ENCODE measurements at places on chromosomes 2 and 18. TPM values are rescaled to one million over a fixed set of nuclear protein-coding genes. Genes with fewer than 3 reads are reported as not detected.

DNA sequence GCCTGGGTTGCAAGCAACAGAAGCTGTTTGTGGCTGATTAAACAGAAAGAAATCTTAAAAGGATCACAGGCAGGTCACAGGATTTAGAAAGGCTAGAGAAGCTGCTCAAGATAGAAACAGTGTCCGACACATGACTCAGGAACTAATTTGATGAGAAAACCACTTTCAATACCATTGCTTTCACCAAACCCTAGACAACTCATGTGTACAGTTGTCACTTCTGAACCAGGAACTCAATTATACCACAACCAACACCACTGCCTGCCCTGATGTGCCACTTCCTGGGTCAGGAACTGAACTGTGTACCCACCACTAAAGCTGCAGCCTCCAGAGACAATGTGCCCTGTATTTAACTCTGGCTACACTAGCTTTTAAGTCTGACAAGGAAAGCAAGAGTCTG lies 56.0 kb downstream of the TMEM247 start:
- DNase-seq = no peak

Gene ZSWIM2
- not detected for polyA plus RNA-seq

Gene ANKRD29
- polyA plus RNA-seq = 0.70 TPM

Gene PPP1R7
- 80.2 TPM for polyA plus RNA-seq

- no peak for DNase-seq
Observed at GRCh38 chr2:16832910-16833309, 167.3 kb upstream of the CYRIA start.

- no peak for DNase-seq
Observed at GRCh38 chr2:241168366-241168765, 18.1 kb downstream of the PPP1R7 start.

Gene LRP2
- 211 TPM for polyA plus RNA-seq

- DNase-seq = no peak
Observed at GRCh38 chr2:20382965-20383810, 32.5 kb upstream of the PUM2 start.

Gene TFCP2L1
- 53.4 TPM for polyA plus RNA-seq

DNA sequence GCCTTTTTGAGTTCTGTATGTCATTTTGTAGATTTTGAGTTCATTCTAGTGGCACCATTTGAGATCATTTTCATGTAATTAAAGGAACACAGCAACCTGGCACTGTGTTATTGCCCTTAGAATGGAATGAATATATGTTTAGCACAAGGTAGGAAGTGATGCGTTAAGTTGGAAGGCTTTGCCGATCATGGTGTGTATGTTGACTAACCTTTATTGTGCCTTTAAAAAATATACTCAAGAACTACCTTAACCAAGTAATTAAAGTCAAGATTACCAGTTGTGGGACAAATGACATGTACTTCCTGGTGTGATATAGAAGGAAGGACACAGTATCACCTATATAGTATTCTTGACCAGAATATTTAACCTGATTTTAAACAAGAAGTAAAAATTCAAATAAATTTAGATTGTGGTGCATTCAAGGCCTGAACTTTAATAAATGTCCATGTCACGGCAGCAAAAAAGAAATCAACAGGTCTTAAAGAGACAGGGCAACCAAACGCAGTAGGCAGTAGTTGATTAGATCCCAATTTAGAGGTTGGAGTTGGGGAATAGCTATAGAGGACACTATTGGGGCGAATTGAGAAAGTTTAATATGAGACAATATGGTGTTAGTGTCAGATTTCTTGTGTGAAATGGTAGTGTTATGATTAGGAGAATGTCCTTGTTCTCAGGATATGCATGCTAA lies 68.6 kb downstream of the MSH2 start:
- no peak for DNase-seq

GRCh38 chr2:102016399-102016955 lies 24.7 kb downstream of the IL1R2 start:
- no peak for DNase-seq

DNA sequence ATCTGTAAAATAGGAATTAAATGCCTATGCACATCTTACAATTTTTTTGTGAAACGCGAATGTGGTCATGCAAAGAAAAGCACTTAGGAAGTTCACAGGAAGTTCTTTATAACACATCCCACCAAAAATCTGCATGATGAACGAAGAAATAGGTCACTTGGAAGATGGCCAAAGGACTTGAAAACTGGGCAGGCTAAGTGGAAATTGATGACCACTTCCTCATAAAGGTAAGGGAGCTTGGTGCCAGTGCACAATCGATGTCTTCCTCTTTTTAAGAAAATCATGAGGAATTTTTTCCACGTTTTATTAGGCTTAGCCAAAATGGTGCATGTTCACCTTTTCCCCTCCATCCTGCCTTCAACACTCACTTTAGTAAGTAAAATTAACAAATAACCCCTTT lies 8.2 kb upstream of the NT5C1B start:
- no peak for DNase-seq

Gene CXCR1
- not detected for polyA plus RNA-seq

DNA sequence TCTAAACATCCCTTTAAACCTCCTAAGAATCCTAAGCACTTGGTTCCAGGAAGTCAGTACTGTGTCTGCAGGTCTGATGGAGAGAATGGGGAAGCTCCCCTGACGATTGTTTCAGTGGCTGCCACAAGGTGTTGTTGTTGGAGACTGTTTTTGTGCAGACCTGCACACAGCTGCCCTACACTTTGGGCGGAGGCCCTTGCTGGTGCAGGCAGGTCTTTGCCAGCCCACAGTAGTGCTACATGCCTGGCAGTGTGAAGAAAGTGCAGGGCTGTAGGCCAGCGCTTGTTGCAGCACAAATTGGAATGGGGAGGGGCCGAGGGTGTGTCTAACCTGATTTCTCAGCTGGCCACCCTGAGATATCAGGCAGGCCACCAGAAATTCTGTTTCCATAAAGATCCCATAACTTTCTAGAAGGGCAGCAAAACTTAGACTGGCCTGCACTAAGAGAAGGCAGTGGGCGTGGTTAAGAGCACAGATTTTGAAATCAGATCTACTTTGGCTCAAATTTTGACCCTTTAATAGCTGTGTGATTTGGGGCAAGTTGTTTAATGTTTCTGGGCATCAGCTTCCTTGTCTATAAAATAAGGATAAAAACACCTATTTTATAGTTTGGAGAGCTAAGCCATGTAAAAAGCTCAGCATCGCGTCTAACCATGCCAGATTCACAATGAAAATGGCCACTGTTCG lies 83.7 kb upstream of the SLC1A4 start:
- no peak for DNase-seq

Gene CERKL
- 14.0 TPM for polyA plus RNA-seq

- no peak for DNase-seq
Observed at GRCh38 chr18:45250479-45250878, 364.8 kb upstream of the SLC14A2 start.

- DNase-seq = no peak
Observed at GRCh38 chr2:236254674-236255073, 9.5 kb downstream of the ASB18 start.

Gene NYAP2
- not detected for polyA plus RNA-seq

DNA sequence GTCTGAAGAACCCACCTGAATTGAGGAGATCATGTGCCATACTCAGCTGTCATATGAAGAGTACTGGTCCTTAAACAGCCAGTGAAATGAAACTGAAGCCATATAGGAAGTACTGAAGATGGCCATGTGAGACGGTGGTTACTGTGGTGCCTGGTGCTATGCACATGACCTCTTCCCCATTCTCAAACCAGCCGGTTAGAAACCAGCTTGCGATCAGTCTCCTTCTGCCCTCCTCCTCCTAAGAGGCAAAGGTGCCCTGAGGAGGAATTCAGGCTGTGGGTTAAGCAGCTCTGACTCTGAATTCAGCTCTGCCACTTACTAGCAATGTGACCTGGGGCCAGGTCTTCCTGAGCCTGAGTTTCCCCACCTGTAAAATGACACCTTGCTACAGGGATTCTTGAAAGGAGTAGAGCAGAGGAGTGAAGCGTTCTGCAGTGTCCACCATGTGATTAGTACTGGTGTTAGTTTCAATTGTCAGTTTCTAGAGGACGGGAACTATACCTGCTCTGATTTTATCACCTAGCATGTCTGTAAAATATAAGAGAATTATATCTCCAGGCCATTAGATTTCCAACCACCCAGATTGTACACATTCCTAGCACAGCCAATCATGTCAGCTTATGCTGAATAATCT lies 5.1 kb downstream of the FECH start:
- DNase-seq = no peak

Gene POTEI
- 0.08 TPM for polyA plus RNA-seq

Gene NTSR2
- not detected for polyA plus RNA-seq

GRCh38 chr18:79064228-79064627 lies 5.0 kb upstream of the ATP9B start:
- DNase-seq = no peak

- no peak for DNase-seq
Observed at GRCh38 chr18:46622999-46623398, 34.0 kb downstream of the LOXHD1 start.

DNA sequence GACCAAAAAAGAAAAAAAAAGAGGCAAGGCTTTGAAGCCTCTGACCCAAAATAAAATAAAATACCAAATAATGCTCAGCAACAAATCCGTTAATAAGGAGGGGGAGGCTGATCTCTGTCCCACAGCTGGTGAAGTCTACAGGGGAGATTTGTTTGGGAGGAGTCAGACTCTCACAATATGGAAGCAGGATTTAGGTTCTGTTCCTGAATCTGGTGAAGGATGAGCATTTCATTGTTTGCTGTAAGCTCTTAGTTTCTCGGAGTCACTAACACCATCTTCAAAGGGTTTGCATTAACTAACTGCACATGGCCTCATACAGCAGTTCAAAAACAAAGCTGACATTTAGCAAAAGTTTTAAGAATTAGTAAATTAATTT lies 339.4 kb upstream of the TNP1 start:
- DNase-seq = no peak

Gene C1D
- 61.9 TPM for polyA plus RNA-seq

GRCh38 chr18:37845498-37845897 lies 279.9 kb upstream of the CELF4 start:
- no peak for DNase-seq

- no peak for DNase-seq
Observed at GRCh38 chr2:238835726-238836301, 12.1 kb upstream of the TWIST2 start.

DNA sequence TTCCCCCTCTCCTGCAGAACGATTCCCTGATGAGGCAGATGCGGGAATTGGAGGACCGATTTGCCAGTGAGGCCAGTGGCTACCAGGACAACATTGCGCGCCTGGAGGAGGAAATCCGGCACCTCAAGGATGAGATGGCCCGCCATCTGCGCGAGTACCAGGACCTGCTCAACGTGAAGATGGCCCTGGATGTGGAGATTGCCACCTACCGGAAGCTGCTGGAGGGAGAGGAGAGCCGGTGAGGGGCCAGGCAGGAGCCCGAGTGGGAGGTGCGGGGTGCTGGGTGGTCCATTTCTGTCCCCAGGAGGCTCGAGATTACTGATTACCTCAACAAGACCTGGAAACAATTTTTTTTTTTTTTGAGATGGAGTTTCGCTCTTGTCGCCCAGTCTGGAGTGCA lies 3.1 kb downstream of the DES start:
- DNase-seq = no peak

- DNase-seq = no peak
Observed at GRCh38 chr2:130825966-130826253, 10.8 kb upstream of the ARHGEF4 start.

- no peak for DNase-seq
Observed at GRCh38 chr18:31577195-31577594, 14.5 kb upstream of the TTR start.

Gene ACVR1C
- polyA plus RNA-seq = 0.11 TPM

DNA sequence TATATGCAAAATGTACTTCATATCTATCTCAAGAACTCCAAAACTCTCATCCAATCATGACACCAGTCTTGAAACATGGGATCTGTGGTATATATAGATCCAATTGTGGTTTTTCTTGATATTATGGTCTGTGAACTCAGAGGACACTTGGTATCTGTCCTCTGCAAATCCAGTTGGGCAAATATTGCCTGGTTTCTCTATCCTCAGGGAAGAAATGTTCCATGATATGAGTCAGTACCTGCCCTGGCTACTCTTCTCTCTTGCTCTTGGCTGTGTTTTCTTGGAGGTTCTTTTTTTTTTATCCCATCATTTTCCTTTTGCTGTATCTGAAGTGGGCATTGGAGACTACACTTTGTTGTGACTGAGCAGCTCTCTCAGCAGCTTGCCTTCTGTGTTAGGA lies 10.9 kb downstream of the NBEAL1 start:
- DNase-seq = no peak

Gene GPR75
- polyA plus RNA-seq = 3.9 TPM

- no peak for DNase-seq
Observed at GRCh38 chr2:62151306-62151638, 44.6 kb upstream of the B3GNT2 start.

GRCh38 chr2:197307933-197308521 lies 2.6 kb downstream of the ANKRD44 start:
- DNase-seq = no peak

- DNase-seq = no peak
Observed at GRCh38 chr2:191740016-191740419, 62.1 kb downstream of the NABP1 start.

Gene SAG
- 0.10 TPM for polyA plus RNA-seq

- DNase-seq = no peak
Observed at GRCh38 chr18:24894880-24895279, 434.4 kb downstream of the HRH4 start.

GRCh38 chr2:102365763-102366162 lies 10.2 kb downstream of the IL18R1 start:
- DNase-seq = no peak

DNA sequence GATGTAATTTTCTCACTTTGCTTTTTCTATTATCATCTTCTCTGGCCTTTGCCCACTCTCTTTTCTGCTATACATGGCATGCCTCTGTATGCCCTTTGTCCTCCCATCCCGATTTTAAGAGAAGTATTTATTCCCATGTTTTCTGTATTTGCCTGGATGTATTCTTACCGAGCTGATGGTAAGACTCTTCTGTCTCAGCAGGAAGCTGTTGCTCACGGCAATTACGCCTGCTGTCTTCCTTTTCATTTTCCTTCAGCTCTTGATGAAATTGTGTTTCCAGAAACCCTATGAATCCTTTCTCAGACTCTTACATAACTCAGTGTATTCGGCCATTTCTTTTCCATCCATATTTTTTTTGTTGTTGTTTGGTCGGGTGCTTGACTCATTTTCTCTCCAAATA lies 121.6 kb downstream of the SP3 start:
- no peak for DNase-seq

Gene MSTN
- polyA plus RNA-seq = 2.3 TPM

Gene PLEKHM3
- polyA plus RNA-seq = 12.2 TPM

- DNase-seq = no peak
Observed at GRCh38 chr18:45621061-45621511, 5.8 kb downstream of the SLC14A2 start.

- DNase-seq = no peak
Observed at GRCh38 chr18:22838639-22839277, 94.4 kb upstream of the RBBP8 start.

GRCh38 chr2:133660510-133660909 lies 92.2 kb upstream of the NCKAP5 start:
- no peak for DNase-seq

GRCh38 chr2:80519699-80520291 lies 215.2 kb upstream of the LRRTM1 start:
- DNase-seq = no peak

Measured in left renal cortex interstitium (tissue), 4 donors.